ENCODE measurements at places on chromosomes 6 and 20. TPM values are rescaled to one million over a fixed set of nuclear protein-coding genes. Genes with fewer than 3 reads are reported as not detected.
A peak's percentile ranks its signal among the peaks of the same experiment; 100 is the strongest.

DNA sequence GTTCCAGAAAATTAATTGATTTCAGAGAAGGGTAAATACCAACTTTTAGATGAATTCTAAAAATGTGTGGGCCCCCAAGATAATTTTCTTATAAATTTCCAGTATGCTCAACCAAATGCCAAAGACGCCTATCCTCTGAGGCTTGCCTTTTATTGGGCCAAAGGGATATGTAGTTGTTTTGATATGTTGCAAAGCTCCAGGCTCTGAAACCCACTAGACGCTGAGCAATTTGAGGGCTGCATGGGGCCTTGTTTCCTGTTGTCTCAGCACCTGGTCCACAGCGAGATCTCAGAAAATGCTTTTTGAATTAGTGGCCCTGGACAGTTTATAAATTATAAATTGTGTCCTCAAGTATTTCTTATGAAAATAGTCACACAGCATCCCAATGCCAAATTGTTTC is 397.2 kb downstream of the SAMD5 start:
- no peaks in the 10 kb centered on the region for H3K27me3 ChIP-seq
- no peak overlapping the region for H3K27ac ChIP-seq
- H3K36me3 ChIP-seq: no peaks in the 10 kb centered on the region

DNA sequence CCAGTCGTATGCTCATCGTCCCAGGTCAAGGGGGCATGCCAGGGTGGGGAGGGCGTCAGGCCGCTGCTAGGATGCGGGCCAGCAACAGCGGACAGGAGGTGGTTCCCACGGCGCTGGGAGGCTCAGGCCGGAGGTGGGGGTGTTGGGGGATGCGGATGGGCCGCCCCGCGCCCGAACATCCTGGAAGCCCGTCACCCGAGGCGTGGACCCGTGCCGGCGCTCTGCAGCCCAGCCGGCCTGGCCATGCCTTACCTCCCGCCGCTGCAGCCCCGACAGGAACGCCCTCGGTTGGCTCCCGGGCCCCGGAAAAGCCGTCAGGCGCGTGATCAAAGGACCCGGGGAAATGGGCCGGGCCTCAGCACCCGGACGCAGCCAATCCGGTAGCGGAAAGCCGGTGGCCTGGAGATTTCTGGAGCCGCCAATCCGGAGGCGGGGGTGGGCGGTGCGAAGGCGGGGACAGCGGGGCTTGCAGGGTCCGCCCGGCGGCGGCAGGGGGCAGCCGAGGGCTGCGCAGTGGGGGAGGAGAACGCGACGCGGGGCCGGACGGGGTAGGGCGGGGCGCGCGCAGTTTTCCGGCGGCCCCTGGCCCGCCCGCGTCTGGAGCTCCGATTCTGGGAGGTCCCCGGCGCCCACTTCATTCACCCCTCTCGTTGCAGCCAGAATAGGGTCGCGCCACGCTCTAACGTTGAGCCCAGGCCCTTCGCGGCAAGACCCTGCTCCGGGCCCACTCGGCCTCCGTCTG is at the start of gene SMIM29:
Gene SMIM29 (minus strand): TSS at position 280 of the 742 bp plus-strand sequence. CDS start 1,215 bp downstream, outside the sequence.
- peak; percentile 96 for DNase-seq
- peak within 1 kb of the TSS; percentile 96 for H3K27ac ChIP-seq
- H3K27me3 ChIP-seq: no peaks in the 10 kb centered on the region
- peaks cover 10% of the 10 kb centered on the region for H3K36me3 ChIP-seq

DNA sequence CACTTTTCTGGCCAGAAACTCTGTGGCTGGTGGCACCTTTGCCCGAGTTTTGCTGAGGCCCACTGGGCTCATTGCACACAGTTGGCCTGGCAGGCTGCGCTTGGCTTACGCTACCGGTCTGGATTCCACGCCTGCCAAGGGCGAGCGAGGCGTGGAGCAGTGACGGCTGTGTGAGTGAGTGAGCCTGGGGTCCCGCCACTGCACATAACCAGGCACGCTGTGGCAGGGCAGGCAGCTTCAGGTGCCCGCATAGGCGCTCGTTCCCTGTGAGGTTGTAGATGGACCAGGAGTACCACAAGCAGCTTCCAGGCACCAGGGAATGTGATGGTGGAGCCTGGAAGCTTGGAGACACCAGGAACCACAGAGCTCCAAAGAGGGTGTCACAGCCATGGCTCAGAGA is 190.1 kb upstream of the DEFB112 start:
- no peak overlapping the region for H3K4me3 ChIP-seq
- no peaks in the 10 kb centered on the region for H3K27me3 ChIP-seq
- no peaks in the 10 kb centered on the region for H3K4me1 ChIP-seq
- no peaks in the 10 kb centered on the region for H3K36me3 ChIP-seq

GRCh38 chr6:165308926-165309731 is at the start of gene C6orf118:
Gene C6orf118, minus strand, starts transcription at chr6:165309605. Its CDS starts 19 bp downstream, at chr6:165309586.
- no peak within 1 kb of the TSS for H3K4me3 ChIP-seq
- H3K27ac ChIP-seq: no peak within 1 kb of the TSS
- H3K36me3 ChIP-seq: no peaks in the 10 kb centered on the region
- H3K4me1 ChIP-seq: no peaks in the 10 kb centered on the region

GRCh38 chr20:46137816-46138215 is 19.7 kb downstream of the CD40 start:
- H3K4me3 ChIP-seq: no peak overlapping the region
- H3K36me3 ChIP-seq: no peaks in the 10 kb centered on the region
- peaks cover 24% of the 10 kb centered on the region for H3K27me3 ChIP-seq
- no peaks in the 10 kb centered on the region for H3K4me1 ChIP-seq
- no peak overlapping the region for H3K27ac ChIP-seq
- DNase-seq: no peak

GRCh38 chr6:65706436-65706835 is 590 bp downstream of the EYS start:
- DNase-seq: no peak
- no peak overlapping the region for H3K27ac ChIP-seq
- no peaks in the 10 kb centered on the region for H3K27me3 ChIP-seq
- H3K4me3 ChIP-seq: no peak overlapping the region

GRCh38 chr6:32148289-32149091 is 3.2 kb downstream of the PRRT1 start:
- DNase-seq: peak; percentile 70
- H3K4me3 ChIP-seq: peak overlapping the region; percentile 53
- peaks cover 45% of the 10 kb centered on the region for H3K4me1 ChIP-seq
- no peak overlapping the region for H3K27ac ChIP-seq

DNA sequence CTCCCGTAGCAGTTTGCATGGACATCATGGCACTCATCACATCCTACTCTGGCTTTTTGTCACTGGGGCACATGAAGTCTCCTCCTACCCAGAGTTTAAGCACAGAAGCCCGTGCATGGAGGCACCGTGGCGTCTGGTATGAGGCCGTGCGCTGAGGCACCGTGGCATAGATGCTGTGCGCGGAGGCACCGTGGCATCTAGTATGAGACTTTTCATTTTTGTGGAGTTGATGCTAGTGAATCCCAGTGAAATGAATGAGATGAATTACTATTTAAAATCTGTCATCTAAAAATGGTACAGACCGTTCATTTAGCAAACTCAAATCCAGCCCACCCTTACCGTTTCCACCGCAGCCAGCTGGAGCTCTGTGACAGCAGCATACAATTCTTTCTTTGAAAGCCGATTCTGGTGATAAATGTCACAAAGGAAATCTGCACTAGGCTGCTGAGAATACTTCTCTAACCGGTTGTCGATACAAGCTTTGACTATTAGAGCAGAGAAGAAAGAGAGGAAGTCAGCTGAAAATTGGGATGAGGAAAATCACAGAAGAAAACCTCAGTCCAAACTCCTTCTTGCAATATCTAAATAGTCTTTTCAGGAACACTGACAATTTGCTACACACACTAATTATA is 11.3 kb downstream of the CYP24A1 start:
- no peak overlapping the region for H3K27ac ChIP-seq
- H3K4me3 ChIP-seq: no peak overlapping the region
- no peaks in the 10 kb centered on the region for H3K4me1 ChIP-seq
- H3K36me3 ChIP-seq: no peaks in the 10 kb centered on the region
- H3K27me3 ChIP-seq: peaks cover 15% of the 10 kb centered on the region

DNA sequence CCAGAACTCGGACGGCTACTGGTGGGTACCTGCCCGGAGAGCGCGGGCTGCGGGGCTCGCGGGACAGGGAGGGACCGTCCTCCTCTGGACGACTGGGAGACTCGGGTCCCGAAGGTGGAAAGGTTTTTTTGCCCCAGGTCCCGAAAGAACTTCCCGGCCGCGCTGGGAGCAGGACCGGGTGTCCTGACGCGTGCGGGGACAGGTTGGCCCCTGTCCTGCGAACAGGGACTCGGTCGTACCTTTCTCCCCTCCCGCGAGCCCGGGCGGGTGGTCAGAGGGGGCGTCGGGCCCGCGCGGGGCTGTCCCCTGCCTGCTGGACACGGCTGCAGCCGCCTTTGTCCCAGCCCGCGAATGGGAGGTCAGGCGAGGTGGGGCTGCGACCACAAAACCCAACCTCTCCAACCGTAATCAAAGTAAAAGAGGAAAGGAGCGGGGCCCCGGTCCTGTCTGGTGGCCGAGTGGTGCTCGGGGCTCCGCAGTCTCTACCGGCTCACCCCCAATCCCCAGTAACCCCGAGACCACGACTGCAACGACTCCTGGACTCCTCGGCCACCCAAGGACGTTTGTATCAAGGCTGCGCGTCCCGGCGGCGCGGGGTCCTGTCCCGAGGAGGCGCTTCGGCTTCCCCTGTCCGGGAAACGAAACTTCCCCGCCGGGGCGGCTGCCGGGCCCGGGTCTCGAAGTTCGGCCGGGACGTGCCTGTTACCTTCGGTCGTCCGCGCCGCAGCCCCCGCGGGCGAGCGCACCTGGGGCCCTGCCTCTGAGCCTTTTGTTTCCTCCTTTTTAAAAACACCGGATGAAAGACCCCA is 798 bp downstream of the DSP start:
- peak overlapping the region; percentile 48 for H3K4me3 ChIP-seq
- H3K36me3 ChIP-seq: no peaks in the 10 kb centered on the region
- DNase-seq: peak; percentile 12
- H3K27ac ChIP-seq: no peak overlapping the region
- H3K27me3 ChIP-seq: peaks cover 89% of the 10 kb centered on the region
- peaks cover 18% of the 10 kb centered on the region for H3K4me1 ChIP-seq

SCAND1 gene
- total RNA-seq: 77.2 TPM
